ENCODE measurements at places on chromosomes 2 and 18.
A peak's percentile ranks its signal among the peaks of the same experiment; 100 is the strongest.

GRCh38 chr2:207801259-207801658 is 31.6 kb upstream of the FZD5 start:
- no peak for DNase-seq

DNA sequence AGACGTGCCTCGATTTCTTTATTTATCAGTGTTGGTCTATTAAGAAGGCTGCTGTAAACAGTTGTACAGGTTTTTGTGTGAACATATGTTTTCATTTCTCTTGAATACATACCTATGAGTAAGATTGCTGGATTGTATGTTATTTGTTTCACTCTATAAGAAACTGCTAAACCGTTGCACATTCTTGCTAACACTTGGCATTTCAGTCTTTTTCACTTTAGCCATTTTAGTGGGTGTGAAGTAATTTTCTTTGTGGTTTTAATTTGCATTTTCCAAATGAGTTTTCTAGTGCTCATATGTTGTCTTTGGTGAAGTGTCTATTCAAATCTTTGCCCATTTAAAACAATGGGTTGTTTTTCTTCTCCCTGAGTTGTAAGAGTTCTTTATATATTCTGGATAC is 221.5 kb upstream of the SMAD7 start:
- no peak for DNase-seq

GRCh38 chr2:149860276-149860921 is 272.8 kb upstream of the MMADHC start:
- DNase-seq = no peak

GRCh38 chr2:25215948-25216679 is 47.7 kb upstream of the POMC start:
- peak; percentile 79 for DNase-seq

DNA sequence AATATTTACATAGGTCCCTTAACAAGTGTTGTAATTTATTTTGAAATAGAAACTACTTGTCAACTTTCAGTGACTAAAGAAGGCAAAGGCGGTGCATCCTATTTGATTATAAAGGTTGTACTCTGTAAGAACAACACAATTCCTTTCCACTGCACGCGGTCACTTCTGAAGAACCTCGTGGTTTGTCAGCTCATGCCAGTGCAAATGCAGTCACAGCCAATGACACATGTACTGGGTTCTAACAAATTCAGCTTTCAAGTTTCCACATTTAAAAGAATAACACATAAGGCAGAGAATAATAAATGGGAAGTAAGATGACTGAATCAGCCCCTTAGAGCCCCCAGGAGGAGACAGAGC is 39.7 kb downstream of the CYB5A start:
- DNase-seq = no peak

DNA sequence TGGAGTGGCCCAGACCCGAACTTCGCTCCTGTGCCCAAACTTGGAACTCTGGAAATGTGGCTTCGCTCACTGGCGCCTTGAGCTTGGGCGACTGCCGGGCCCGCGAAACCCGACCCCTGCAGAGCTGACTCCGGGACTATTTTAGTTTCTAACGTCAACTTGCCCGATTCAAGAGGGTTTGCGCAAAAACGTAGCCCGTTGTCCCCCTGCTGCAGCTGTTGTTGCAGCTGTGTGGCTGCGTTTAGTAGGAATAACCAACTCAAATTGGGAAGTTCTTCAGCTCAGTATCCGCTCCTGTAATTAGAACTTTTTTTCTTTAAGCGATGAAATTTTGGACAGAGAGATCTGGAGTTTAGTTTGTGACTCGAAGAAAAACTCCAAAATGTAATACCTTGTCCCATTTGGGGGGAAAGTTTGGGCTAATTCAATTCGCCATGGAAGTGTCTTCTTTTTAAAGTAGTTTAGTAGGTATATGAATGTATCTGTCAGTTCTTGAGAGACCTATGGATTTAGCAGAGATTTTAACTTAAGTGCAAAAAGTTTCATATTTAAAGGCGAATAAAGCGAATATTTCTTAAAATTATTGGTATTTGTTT is 559 bp downstream of the MYL12A start:
- DNase-seq = no peak

- DNase-seq = no peak
These were observed 51.2 kb downstream of the SFXN5 start for GRCh38 chr2:73020306-73020656.

- DNase-seq = no peak
These were observed 204.9 kb downstream of the ASB1 start for GRCh38 chr2:238631491-238632180.

DNA sequence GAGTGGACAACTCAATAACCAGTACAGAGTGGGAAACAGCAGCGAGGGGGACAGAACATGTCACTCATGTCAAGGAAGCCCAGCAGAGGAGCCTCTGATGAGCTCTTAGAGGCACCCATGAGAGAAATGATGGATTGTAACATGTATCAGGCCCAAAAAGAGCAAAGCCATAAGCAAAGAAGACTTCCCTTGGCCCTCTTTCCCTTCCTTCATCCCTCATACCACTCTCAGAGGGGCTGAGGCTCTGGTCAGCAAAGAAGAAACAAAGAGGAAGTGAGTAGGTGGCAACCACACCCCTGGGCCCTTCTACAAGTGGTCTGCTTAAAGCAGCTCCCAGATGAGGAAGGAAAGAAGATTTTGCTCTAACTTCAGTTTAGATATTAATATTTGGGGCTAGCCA is 112.8 kb downstream of the CDC42EP3 start:
- DNase-seq = no peak

DNA sequence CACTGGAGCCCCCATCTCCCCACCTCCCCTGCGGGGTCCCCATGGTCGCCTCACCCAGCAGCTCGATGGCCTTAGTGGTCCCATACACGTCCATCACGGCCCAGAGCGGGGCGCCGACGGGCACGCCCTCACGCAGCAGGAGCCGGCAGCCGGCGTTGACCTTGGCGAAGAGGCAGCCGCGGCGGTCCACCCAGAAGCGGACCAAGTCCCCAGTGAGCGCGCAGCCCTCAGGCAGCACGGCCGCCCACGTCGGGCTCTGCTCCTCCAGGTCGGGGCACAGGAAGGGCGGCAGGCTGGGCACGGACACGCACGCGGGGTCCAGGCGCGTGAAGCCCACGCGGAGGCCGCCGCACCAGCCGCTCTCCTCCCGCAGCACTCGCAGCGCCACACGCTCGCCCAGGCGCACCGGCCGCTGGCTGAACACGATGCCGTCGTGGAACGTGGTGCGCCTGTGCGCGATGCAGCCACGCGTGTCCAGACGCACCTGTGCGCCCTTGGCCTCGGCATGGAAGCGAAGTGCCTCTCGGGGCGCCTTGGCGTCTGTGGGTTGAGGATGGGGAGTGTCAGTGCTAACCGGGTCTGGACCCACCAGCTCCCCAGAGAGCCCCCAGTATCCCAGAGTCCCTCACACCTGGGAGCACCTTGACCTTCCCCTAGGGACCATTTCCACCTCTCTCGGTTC is 4.6 kb downstream of the NEURL3 start:
- no peak for DNase-seq

- no peak for DNase-seq
These were observed 104.5 kb upstream of the EPC2 start for GRCh38 chr2:148540022-148540421.

GRCh38 chr2:103963146-103963725 is 890.7 kb upstream of the POU3F3 start:
- DNase-seq = no peak

- no peak for DNase-seq
These were observed 179.5 kb downstream of the CELF4 start for GRCh38 chr18:37385846-37386778.

- no peak for DNase-seq
These were observed 401.3 kb upstream of the PIK3C3 start for GRCh38 chr18:41553716-41554115.

GRCh38 chr2:118923371-118923770 is 18.6 kb upstream of the MARCO start:
- no peak for DNase-seq

- no peak for DNase-seq
These were observed 70.3 kb upstream of the PXDN start for GRCh38 chr2:1814616-1815015.

- no peak for DNase-seq
These were observed 69.8 kb downstream of the CCBE1 start for GRCh38 chr18:59627414-59627813.

- no peak for DNase-seq
These were observed 106.2 kb upstream of the L3MBTL4 start for GRCh38 chr18:6520901-6521300.

GRCh38 chr2:9844036-9844483 is 786 bp downstream of the TAF1B start:
- DNase-seq = no peak

GRCh38 chr2:201855356-201855755 is 49.0 kb downstream of the CDK15 start:
- no peak for DNase-seq

DNA sequence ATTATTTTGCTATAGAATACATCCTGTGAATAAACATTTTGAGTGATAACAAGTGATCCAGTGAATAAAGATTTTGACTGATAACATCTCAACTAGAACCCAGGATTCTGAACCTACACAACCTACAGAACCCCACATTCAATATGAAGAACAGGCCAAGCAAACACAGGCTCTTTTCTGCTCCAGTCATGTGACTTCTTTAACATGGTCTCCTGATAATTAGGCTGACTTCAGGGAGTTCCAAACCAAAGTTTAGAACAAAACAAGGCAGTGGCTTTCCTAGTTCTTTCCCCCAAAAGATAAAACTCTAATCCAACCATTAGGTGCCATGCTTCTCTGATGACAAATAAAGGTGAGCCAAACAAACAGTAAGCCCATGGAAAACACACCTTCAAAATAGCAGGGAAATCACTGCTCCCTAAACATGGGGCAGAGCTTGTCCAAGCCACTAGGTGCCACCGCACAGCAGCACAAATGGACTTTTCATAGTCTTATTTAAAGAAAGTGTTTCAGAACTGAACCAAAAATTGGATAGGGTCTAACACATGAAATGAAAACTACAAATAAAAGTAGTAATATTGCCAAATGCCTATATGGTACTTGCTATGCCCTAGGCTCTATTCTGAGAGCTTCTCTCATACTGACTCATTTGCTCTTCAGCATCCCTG is 95.3 kb downstream of the EVA1A start:
- no peak for DNase-seq

- DNase-seq = no peak
These were observed 6.8 kb downstream of the MGAT5 start for GRCh38 chr2:134260713-134261112.

DNA sequence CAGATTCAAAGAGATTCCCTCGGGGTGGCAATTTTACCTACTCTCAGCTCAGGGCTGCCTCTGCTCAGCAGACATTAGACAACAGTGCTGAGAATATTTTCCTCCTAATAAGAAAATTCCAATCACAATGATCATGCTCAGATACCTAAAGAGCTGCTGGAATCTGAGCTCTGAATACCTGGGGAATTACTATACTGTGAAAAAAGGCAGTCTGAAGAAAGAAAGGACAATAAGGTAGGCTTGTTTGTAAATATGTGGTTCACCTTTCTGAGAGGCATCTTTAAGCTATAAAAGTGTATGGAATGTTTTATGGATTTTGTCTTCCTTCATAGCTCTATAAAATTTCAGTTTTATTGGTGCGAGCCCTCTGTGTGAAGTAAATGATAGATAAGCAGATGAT is 34.2 kb upstream of the FAM98A start:
- no peak for DNase-seq

GRCh38 chr2:9074930-9075329 is 71.4 kb upstream of the MBOAT2 start:
- no peak for DNase-seq

DNA sequence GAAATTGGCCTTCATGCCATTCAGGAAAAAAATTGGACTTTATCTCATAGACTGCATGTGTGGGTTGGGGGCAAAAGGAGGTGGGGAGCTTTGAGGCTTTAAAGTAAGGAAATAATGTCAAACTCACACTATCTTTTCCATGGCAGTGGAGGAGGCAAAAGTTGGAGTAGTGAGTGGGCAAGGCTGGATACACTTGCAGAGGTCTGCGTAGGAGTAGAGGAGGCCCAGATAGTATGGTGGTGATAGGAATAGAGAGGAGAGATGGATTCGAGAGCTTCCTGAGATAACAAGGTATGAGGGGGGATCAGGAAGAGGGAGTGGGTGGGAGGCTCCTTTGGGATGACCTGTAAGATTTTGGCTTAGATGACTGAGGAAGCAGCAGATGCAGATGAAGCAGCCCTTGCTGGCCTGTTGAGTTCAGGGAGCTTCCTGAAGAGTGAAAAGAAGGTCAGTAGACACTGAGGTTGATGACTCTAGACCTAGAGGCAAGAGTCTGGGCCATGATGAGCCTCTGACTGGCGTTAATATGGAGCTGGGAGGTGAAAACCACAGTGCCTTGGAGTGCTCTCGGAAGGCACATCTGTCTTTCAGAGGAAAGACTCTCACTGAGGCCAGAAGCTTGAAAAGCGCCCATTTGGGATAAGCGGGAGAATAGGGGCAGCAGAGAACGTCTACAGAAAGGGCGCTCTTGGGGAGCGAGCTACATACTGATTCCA is 5.8 kb downstream of the UNC50 start:
- DNase-seq = no peak

DNA sequence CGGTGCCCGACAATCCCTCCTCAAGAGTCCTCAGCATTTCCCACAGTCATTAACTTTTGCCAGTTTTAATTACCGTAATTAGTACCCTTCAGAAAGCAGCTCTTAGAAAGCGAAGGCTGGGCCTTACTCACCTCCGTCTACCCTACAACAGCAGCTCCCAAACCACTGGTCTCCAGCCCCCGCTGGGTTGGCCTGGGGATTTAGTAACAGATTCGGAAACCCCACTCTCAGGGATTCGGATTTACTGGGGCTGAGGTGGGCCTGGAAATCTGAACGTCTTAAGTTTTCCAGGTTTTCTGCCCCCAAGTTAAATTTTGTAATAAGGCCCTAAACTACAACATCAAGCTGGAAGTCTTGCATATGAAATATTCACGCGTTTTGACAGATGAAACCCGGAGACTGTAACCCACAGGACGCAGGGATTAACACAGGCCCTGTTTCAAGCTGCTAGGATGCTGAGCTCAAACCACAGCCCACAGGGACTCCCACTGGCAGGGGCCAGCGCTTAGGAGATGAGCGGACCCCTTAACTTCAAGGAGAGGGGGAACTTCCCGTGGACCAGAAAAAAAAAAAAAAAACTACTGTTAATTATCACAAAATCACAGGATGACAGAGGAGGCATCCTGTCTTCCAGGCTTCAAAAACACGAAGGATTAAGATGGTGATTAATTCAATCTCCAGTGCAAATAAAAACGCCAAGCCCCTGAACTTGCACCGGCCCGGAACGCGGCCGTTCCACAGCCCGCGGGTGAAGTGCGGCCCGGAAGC is 985 bp downstream of the ILKAP start:
- no peak for DNase-seq

GRCh38 chr2:122390406-122390805 is 635.0 kb downstream of the TSN start:
- DNase-seq = no peak

Measured in stimulated activated CD4-positive, alpha-beta T cell treated with anti-CD3 and anti-CD28 coated beads, TNF-alpha, amount 100 ng/mL, for 1 hour (primary cell).